ENCODE measurements at places on chromosomes 7 and 10. TPM values are rescaled to one million over a fixed set of nuclear protein-coding genes. Genes with fewer than 3 reads are reported as not detected.
A peak's percentile ranks its signal among the peaks of the same experiment; 100 is the strongest.

GRCh38 chr7:23918856-23919255 is 208.8 kb downstream of the STK31 start:
- no peak for DNase-seq

- DNase-seq = no peak
Measured at GRCh38 chr10:76981251-76981650, 656.4 kb downstream of the KCNMA1 start.

GRCh38 chr7:4849390-4849789 is 12.4 kb downstream of the PAPOLB start:
- peak; percentile 16 for DNase-seq

DNA sequence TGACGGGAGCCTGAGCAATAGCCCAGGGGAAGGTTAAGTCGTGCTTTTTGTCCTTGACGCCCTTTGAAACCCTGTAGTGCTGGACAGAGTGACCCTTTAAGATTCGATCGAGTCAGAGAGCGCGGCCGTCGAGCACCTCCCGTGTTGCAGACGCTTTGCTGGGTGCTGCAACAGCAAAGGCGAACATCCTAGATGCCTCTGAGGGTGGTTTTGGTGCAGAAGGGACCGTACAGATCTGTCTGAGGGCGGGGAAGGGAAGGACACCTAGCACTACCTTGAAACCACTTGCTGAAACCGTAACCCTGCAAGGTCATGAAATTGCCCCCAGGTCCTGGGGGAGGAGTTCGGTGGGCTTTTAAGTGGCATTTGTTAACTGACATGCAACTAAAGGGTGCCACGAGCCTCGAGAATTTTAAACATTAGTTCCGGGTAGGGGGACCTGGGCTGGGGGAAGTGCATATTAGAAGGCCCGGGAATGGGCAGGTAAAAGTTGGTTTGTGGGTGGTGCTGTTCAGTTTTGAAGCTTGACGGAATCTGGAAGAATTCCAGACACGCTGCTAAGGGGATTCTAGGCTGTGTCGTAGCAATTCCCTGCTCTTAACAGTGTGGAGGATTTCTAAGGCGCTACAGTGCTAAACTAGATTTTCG is 786 bp downstream of the ATP5F1C start:
- DNase-seq = peak; percentile 68

DNA sequence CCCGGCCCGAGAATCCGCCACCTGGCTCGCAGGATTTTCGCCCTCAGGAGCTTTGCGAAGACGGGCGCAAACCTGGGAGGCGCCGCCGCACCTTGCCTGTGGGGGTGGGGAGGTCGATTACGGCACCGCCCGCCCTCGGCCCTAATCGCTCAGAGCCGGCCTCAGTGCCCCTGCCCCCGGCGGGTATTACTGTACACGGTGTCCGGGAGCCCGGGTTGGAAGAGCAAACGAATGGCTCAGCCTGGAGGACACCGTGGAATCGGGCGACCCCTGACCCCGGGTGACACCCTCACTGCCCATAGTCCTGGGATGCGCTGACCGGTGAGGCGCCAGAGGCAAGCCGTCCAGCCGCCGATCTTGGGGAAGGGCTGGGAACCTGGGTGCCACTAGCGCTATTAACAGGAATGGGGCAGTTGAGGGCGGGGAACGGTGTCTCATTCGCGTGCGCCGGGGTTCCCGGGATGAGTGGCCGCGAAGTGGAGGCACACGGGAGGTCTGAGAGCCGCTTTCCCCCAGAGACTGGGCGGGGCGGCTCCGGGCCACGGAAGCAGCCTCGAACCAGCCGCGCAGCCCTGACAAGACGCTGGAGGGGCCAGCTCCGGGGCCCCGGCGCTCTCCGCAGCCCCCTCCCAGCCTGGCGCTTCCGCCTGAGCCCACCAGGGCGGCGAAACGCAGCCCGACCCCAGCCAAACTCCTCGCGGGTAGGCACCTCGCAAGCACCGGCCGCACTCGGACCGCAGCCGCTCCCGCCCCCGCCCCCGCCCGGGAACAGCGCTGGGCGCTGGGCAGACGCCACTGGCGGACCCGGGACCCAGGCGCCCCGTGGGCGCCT is 167.5 kb downstream of the NRF1 start:
- peak; percentile 54 for DNase-seq

- DNase-seq = no peak
Measured at GRCh38 chr7:76076995-76077394, 29.1 kb downstream of the MDH2 start.

- DNase-seq = peak; percentile 38
Measured at GRCh38 chr7:17584822-17585221, 286.4 kb downstream of the AHR start.

DNA sequence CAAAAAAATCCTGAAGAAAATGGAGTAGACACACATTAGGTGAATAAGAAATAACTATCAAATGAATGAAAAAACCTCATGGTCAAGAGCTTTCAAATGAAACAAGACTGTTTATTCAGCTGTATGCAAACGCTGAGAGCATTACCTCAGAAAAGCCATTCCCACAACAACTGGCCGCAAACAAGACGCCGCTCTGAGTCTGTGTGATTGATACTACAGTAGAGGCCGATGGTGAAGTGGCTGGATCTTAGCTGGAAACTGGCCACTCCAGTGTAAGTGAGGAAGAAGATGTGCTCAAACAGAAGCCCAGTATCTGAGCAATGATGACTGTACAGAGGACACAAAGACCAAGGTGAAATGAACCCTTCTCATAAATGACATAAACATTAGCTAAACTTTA is 252.4 kb upstream of the GHITM start:
- DNase-seq = no peak

DNA sequence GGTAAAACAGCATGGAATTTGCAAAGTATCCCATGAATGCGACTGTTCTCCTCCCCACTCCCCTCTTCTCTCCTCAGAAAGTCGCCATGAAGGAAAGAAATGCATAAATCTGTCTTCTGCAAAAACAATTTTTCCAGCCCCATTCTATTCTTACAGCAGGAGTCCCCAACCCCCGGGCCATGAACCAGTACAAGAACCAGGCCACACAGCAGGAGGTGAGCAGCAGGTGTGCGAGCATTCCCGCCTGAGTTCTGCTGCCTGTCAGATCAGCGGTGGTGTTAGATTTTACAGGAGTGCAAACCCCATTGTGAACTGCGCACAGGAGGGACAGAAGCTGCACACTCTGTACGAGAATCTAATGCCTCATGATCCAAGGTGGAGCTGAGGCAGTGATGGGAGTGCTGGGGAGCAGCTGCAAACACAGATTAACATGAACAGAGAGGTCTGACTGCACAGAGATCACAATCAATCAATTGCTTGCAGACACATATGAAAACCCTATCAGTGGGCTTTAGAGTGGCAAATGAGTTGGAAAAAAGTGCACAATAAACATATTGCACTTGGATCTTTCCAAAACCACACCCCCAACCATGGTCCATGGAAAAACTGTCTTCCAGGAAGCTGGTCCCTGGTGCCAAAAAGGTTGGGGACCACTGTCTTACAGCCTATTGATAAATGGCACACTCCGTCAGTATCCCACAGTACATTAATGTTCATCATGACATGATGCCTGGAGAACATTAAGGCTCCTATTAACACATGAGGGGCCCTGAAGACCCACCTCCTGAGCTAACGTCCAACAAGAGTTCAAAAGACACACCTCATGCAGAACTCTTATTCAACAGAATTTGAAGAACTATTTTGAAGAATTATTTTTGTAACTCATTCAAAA is 205.0 kb downstream of the PTPRN2 start:
- no peak for DNase-seq

GRCh38 chr10:67861750-67862432 is 22.6 kb upstream of the SIRT1 start:
- DNase-seq = no peak

- no peak for DNase-seq
Measured at GRCh38 chr7:8000315-8000941, 31.8 kb downstream of the GLCCI1 start.

Gene CDNF
- 0.32 TPM for total RNA-seq

Gene FFAR4
- total RNA-seq = not detected

Gene ABI1
- total RNA-seq = 60.3 TPM

Gene LIPN
- total RNA-seq = not detected

All from GM23248 (cell line).